ENCODE measurements at places on chromosomes 5 and 9.

GRCh38 chr5:123097871-123098735, 9.1 kb downstream of the PRDM6 start:
- DNase-seq = no peak

DNA sequence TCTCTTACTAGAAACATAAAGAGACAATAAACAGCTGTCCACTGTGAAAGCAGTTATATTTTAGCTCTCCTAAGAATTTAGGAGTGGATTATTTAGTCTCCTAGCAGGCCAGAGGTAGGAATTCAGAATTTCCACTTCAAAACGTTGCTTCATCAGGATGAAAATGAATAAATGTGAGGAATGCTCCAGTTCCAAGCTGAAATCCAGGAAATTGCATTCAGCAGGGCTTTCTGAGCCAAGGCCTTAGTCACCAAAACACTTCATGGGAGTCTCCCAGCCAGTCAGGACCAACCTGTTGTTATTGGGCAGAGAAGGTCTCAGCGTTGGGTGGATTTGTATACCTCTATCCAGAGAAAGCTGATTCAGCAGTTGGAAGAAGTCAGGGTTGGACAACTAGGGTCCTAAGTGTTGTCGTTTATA, 1040.3 kb downstream of the TLE1 start:
- peak; percentile 87 for DNase-seq

GRCh38 chr5:160269017-160269416, 39.7 kb downstream of the FABP6 start:
- DNase-seq = peak; percentile 50

DNA sequence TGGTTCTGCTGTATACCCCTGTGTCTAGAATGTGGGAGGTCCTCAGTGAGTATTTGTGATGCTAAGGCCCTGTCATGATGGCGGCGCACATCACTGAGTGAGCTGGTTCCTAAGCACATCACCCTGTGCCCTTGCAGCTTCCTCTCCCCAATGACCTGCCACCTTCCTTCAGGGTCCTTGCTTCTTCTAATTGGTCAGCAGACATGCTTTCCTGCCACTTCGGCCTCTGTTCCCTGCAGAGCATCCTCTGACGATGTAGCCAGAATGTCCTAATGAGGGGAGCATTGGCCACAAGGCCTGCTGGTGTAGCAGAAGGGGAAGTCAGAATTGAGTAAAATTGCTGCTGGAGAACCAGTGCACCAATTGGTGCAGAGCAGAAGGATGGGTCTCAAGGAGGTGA, 31.1 kb upstream of the ANGPTL2 start:
- DNase-seq = no peak

DNA sequence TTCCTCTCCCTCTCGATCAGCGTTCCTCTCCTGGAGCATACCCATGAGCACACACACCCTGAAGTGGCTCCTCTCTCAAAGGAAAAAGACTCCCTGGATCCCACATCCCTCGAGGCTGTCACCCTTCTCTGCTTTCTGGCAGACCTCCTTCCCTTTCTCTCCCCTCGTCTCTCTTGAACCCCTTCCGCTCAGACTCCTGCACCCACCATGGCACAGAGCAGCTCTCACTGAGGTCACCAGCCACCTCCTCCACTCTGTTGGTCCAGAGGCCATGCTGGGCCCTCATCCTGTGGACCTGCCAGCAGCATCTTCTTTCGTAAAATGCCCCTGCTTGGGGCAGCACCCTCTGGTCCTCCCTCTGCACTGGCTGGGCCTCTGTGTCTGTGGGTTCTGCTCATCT, 5.7 kb downstream of the B4GALT7 start:
- DNase-seq = no peak

DNA sequence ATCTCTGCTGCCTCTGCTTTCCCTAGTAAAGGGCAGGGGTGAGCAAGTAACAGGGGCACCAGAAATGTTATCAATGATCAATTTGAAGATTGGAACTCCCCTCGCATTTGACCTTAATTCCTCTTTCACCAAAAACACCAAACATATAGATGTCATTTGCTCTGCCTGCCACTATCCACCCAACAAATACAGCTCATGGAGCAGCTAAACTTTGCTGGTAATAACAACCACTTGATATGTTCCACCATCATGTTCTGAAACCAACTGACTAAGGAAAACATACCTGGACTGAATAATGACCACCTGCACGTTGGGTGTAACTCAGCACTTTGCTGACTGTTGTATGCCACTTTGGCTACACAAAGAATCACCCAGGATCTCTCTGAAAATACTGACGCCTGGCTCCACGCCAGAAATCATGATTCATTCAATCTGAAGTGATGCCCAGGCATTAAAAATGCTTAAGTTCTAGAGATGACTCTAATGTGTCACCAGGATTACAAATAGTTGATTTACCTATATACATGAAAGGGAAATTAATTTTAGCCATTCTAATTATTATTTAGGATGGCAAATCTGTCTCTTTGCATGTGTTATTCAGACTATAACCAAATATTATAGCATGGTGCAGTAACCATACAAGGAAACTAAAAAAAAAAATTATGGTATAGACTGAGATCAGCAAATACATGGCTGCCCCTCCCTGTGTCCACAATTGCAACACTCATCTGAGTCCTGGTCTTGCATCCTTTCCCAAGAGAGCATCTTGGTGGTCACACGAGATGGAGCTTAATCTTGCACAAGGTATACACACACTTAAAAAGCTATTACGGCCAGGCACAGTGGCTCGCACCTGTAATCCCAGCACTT, 43.1 kb upstream of the TTC39B start:
- no peak for DNase-seq

GRCh38 chr9:34928921-34929320, 29.2 kb upstream of the PHF24 start:
- no peak for DNase-seq

GRCh38 chr9:33231623-33231942, 8.4 kb upstream of the SPINK4 start:
- no peak for DNase-seq

- DNase-seq = peak; percentile 81
These were observed 31.8 kb upstream of the CKS2 start for GRCh38 chr9:89278997-89279739.

DNA sequence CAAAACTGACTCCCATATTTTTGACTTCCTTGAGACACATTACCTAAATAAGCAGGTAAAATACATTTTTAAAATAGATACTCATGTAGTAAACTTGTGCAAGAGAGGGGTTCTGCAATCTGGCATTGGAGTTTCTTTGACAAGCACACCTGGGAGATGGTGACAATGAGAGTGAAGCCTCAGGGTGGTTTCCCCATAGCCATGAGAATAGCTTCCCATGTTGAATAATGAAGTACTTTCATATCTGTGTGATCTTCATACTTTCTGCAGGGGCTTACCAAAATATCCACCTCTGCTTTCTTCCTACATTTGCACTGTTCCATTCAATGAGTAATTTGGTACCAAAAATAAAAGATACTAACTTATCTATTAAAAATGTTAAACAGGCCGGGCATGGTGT, 44.7 kb upstream of the VCAN start:
- DNase-seq = no peak

DNA sequence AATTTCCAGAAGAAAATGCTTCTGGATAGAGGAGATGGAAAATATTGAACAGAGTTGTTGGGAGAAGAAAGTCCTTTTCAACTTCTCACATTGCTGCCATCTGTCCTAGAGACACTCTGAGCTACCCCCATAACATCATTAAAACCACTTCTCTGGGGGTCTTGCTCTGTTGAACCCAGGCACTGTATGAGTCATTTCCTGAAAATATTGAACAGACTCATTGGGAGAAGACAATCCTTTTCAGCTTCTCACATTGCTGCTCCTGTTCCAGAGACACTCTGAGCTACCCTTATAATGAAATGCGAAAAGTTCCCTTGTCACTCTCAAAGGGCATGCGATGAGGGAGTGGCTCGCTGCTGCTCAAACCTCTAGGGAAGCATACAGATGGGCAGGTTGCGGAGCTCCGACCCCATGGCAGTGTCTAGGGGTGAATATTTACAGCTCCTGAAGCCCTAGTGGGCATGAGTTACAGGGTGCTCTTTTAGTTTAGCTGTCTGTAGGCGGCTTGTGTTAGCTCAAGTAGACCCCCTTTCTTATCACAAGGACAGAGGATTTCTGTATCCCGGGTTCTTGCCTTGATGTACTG, 90.7 kb downstream of the CDKN2A start:
- no peak for DNase-seq

- DNase-seq = no peak
These were observed 14.6 kb downstream of the MRPS27 start for GRCh38 chr5:72305194-72306142.

DNA sequence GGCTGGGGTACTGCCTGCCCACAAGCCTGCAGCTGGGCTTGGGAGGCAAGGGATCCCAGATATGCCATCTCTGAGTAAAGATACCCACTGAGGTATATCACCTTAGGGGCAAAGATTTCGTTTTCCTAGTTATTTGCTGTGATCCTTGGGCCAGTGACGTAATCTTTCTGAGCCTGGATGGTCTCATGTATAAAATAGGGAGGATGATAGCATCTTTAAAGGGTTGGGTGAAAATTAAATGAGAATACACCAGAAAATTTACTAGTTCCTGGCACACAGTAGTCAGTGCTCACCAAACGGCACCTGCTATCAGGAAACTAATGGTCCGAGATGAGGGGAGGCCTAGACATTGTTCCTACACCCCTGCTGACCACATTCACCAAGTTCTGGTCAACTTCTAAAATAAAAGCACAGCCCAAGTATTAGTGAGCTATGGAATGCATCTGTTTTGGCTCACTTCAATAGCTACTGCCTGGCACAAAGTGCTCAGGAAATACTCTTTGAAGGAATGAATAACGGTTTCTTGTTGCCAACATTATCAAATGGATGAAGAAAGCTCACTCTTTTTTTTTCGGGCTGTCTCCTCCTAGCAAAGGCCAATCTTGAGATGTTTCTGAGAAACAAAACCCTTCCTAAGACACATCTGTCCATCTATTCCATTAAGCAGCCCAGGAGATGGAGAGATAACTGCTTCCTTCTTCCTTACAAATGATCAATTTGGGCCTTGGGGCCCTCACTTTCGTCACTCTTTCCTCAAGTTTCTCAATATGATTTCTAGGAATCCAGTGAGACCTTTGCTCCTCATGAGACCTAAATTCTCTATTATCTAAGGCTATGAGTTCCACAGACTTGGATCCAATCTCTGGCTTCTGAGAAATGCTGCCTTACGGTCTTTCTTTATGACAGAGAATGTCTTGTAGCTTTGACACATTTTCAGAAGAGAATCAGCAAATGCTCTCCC, 98.2 kb downstream of the DPYSL3 start:
- no peak for DNase-seq

DNA sequence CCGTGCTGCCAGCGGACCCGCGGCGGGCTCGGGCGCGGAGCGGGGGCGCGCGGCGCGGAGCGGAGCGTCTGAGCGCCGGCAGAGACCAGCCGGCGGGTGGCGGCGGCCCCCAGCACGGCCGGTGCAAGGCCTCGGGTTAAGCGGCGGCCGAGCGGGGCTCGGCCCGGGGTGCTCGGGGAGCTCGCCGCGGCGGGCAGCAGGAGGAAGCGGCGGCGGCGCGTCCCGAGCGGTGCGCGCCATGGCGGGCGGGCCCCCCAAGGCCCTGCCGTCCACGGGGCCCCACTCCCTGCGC, 150 bp downstream of the SNX30 start:
- DNase-seq = no peak

- peak; percentile 39 for DNase-seq
These were observed 9.9 kb downstream of the SEPTIN8 start for GRCh38 chr5:132767150-132767549.

- peak; percentile 25 for DNase-seq
These were observed 1.9 kb downstream of the FOXB2 start for GRCh38 chr9:77021291-77021894.

- no peak for DNase-seq
These were observed 11.4 kb upstream of the ANKRD33B start for GRCh38 chr5:10552183-10553143.

DNA sequence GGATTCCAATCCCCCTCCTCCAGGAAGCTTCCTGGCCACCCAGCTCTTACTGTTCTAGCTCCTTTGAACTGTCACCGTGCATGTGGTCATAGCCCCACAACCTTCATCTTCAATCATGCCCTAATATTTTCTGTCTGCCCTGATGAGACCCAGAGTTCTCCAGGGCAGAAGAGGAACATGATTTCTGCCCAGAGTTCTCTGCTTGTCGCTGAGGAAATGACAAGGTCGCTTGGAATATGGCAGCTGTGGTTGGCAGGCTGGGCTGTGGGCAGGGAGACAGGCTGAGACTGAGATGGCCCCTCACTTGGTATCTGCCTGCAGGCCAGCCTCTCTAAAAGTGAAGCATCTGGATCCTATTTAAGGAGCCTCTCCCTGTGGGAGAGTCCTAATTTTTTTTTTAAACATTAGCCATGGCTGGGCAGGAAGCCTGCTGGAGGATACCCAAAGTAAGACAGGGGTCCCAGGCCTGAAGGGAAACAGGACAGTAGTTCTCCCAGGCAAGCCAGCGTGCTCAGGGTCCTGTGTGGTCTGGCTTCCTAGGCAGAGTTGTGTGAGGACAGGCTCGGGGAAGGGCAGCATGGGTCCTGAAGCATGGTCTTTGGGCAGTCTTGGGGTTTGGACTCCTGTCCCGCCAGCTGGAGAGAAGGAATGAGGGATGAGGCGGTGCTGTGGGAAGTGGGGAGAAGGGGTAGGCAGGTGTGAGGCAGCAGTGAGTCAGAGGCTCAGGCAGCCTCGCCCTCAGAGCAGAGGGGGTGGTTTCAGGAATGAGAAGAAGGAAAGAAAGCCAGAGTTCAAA, 242.1 kb downstream of the FSTL4 start:
- no peak for DNase-seq

GRCh38 chr5:67181648-67182221, 14.9 kb downstream of the CD180 start:
- DNase-seq = peak; percentile 21

- peak; percentile 79 for DNase-seq
These were observed 40.2 kb upstream of the TRIM32 start for GRCh38 chr9:116646661-116647514.

DNA sequence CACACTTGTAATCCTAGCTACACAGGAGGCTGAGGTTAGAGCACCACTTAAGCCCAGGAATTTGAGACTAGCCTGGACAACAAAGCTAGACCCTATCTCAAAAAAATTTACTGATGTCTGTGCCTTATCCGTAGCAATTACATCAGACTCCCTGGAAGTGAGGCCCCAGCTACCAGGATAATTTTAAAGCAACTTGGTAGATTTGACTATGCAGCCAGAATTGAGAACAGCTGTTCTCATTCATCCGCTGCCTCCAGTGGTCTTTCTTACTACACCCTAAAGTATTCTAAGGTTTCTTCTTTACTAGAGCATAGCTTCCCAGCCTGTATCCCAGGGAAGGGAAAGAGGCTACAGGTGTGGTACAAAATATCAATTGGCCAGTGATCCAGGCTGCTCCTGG, 20.4 kb upstream of the C9orf152 start:
- no peak for DNase-seq

GRCh38 chr9:119092125-119092524, 277.1 kb downstream of the BRINP1 start:
- DNase-seq = no peak

DNA sequence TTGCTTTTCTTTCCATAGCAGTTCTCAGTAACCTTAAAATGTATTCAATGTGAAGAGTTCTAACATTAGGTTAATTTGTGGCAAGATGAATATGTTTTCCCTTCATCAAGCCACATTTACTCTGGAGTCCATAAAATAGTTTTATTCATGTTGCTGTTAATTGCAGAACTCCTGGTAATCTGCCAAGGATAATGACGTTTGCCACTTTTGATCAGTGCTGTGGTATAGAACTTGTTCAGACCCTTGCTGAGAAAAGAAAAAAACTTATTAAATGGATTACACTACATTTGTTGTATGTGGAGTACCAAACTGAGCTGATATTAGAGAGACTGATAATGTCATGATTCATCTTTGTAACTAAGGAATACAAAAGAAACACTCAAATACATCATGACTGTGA, 212.4 kb upstream of the DMAC1 start:
- DNase-seq = no peak

GRCh38 chr5:72474516-72474915, 32.7 kb downstream of the ZNF366 start:
- DNase-seq = no peak
